T-cell (primary cell): ENCODE measurements at places on chromosomes 13 and 19.

- no peak for DNase-seq
Observed at GRCh38 chr13:21426238-21426637, 32.9 kb downstream of the ZDHHC20 start.

- DNase-seq: no peak
Observed at GRCh38 chr13:24097667-24098066, 62.9 kb upstream of the SPATA13 start.

- DNase-seq: no peak
Observed at GRCh38 chr13:44514278-44514677, 61.9 kb downstream of the TSC22D1 start.

GRCh38 chr13:20796791-20797508, 23.2 kb upstream of the EEF1AKMT1 start:
- no peak for DNase-seq

DNA sequence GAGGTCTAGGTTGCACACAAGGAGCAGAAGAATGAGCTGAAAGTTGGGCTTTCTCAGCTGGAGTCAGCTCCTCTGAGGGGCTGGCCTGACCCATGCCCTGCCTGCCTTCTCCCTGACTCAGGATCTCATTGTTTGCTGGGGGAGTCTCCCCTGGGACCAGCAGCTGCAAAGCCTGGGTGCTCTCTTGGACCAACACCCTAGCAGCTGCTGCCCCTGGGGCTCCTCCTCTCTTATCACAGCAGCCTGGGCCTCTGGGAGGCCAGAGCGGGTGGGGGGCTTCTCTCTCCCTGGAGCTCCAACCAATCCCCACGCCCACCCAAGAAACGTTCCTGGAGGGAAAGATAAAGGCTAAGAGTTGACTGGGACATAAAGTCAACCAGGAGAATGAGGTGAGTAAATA, 1.6 kb upstream of the FCGBP start:
- no peak for DNase-seq

DNA sequence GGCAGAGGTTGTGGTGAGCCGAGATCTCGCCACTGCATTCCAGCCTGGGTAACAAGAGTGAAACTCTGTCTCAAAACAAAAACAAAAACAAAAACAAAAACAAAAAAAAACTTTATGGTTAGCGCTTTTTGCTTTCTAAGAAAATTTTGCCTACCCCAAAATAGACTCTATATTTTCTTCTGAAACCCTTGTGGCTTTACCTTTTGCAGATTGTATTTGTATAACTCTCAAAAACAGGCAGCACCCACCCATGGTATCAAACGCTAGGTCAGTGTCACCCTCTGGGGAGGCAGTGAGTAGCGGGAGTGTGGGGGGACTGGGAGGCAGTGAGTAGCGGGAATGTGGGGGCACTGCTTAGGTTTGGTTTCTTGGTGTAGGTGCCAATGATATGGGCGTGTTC, 7.5 kb upstream of the SLC39A3 start:
- DNase-seq: no peak

- DNase-seq: no peak
Observed at GRCh38 chr13:64928696-64929499, 2301.2 kb downstream of the PCDH9 start.

DNA sequence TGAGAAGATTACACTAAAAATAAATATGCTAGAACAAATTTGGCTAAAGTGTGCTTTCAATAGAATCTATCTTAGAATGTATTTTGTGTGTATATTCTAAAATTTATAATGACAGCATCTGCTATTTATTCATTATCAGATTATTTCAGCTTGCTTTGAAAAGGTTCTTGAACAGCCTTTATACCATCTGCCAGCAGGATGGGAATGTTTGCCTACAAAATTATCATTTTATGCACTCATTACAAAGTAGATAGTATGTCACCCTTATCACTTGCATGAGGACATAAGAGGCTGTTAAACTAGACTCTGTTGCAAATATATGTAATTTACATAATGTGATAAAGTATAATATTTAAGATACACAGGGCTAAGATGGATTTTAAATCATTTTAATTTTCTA, 1286.9 kb upstream of the PCDH20 start:
- DNase-seq: no peak

DNA sequence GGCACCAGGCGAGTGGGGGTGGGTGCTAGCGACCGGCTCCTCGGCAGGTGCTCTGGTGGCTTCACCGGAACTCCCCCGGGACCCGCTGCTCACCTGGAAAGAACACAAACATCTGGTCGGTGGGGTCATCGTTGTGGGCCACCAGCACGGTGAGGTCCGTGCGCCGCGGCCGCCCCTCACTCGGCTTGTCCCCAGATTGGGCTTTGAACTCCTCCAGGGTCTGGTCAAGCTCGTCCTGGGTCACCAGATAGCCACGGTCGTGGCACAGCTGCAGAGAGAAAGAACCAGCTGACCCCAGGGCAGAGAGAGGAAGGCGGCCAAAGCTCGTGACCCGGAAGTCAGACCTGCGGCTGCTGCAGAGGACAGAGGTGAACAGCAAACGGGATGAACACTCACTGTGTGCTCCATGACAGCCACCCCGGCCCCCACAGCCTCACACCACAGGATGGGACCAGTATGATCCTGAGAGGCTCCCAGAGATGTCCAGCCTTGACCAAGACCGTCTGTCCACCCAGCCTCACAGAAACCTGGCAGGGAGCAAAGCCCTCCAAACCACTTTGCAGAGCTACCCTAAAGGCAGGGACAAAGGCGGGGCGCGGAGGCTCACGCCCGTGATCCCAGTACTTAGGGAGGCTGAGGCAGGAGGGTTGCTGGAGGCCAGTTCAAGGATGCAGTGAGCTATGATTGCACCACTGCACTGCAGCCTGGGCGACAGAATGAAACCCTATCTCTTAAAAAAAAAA, 1.2 kb downstream of the POLR2E start:
- no peak for DNase-seq
